ENCODE measurements at places on chromosomes 3 and 15. TPM values are rescaled to one million over a fixed set of nuclear protein-coding genes. Genes with fewer than 3 reads are reported as not detected.
A peak's percentile ranks its signal among the peaks of the same experiment; 100 is the strongest.

MINAR1 gene
- 1.6 TPM for polyA plus RNA-seq

SLC25A26 gene
- polyA plus RNA-seq = 22.1 TPM

ARHGEF26 gene
- polyA plus RNA-seq = 20.1 TPM

SPESP1 gene
- polyA plus RNA-seq = 6.9 TPM

DNA sequence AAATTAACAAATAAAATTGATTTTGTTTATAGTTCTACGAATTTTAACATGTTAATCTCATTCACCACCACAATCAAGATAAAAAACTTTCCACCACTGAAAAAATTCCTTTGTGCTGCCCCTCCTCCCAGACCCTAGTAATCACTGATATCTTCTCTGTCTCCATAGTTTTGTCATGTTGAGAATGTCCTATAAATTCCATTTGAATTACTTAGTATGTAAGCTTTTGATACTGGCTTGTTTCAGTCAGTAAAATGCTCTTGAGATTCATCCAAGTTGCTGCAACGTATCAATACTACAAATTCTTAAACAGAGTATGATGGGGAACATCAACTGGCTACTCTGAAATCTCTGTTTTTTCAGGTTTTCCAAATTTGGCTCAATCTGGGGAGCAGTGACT lies 129.6 kb downstream of the CTNNB1 start:
- no peak for DNase-seq

DNA sequence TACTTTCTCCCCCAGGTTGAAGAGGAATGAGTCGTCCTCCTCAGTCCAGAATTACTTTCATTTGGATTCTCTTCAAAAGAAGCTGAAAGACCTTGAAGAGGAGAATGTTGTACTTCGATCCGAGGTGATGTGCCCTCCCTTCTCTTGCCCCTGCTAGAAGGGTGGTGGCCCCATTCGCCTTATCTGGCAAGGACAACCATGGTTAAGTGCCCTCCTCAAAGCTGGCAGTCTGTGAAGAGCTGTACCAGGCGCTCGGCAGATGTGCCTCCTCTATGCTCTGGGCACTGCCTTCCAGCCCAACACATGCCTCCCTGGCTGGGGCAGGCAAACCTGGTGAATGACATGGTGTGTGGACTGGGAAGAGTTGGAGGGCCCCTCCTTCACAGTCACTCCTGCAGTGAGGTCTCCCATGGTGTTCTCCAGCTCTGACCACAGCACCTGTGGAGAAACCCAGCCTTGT lies 77.0 kb downstream of the CCK start:
- DNase-seq = no peak

DNA sequence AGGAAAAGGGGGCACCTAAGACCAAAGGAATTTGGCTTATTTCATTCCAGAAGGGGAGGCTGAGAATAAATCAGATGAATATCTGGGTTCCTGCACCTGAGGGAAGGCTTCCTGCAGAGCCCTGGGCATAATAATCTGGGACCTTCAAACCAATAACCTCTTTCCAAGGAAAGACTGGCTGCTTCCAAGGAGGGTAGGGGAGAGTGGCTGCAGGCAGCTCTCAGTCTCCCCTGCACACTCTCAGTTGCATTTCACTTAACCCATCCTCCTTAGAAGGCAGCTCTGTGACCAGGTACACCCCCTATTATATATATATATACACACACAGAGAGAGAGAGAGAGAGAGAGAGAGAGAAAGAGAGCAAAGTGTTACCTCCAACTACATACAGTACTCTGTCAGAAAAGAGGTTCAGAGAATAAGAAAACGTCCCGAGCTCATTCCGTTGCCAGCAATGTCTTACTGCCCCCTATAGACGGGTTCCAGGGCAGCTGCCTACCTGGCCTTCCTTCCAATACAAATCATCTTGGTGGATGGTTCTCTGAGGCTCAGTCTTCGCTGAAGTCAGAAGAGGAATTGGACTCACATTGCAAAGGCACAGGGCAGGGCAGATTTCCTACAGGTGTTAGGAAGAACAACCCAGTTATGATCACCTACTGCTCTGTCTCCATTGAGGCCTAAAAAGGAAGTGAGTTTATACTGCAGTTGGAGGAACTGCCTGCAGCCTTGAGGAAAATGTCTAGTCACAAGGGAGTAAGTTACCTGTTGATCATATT lies 26.1 kb downstream of the CAPN3 start:
- DNase-seq = peak; percentile 27

DNA sequence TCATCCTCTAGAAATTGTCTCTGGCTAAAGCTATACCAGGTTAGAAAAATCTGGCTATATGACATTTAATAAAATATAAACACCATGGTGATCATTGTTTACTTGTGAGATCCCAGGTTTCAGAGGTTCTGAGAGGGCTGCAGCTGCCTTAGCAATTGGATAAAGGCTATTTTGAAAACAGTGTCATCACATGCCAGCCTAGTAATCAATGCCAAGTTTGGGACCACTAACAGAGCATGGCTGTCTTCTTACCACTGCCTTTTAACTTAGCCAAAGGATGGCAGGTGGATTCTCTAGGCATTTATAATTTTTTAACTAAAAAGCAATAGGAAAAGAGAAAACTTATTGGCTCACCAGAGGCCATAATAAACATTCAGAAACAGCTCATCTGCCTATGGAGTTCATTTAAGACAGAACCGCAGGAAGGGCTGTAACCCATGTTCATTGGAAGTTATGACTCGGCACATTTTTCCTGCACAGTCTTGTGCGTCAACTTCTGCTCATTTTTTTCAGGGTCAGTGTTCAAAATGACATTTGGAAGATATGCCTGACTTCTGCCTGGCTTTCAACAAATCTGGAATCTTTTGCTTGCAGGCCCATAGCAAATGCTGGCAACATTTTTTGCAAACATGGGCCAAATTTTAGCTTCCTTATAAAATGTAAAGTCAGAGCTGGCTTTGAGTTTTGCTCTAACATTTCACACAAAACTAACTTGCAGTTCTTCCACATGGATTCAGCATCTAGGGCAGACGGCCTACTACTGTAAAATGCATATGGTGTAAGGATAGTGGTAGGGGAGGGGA lies 476.0 kb upstream of the TBL1XR1 start:
- no peak for DNase-seq

DNA sequence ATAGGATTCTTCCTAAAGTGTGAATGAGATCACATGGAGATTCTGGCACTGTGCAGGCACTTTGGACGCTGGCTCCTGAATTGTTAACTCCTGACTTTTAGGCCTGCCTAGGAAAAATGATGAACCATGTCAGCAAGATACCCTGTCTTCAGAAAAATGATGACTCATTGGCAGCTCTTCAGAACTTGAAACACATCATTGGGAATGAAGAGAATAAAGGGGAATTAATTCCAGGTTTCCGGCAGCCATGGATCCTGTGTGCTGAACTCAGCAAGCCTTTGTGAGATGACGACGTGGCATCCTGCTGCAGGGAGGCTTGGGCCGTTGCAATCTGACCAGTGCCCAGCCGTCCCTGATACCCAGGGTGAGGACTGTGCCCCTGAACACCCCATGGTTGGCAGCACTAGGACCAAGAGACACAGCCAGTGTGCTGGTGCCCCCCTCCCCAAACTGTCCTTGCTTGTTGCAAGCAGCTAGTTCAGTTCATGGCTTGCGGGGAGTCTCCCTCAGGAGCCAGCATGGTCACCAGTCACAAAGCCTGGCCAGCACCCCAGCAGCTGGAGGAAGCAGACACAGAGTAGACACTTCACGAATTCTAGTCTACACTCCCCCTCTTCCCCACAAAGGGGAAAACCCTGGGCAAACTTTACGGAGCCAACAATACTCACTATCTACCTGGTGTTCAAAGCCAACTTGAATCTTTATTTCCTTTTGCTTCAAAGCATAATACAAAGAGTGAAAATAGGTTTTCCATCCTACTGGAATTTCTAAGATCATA lies 7.8 kb upstream of the LIPC start:
- DNase-seq = no peak

DNA sequence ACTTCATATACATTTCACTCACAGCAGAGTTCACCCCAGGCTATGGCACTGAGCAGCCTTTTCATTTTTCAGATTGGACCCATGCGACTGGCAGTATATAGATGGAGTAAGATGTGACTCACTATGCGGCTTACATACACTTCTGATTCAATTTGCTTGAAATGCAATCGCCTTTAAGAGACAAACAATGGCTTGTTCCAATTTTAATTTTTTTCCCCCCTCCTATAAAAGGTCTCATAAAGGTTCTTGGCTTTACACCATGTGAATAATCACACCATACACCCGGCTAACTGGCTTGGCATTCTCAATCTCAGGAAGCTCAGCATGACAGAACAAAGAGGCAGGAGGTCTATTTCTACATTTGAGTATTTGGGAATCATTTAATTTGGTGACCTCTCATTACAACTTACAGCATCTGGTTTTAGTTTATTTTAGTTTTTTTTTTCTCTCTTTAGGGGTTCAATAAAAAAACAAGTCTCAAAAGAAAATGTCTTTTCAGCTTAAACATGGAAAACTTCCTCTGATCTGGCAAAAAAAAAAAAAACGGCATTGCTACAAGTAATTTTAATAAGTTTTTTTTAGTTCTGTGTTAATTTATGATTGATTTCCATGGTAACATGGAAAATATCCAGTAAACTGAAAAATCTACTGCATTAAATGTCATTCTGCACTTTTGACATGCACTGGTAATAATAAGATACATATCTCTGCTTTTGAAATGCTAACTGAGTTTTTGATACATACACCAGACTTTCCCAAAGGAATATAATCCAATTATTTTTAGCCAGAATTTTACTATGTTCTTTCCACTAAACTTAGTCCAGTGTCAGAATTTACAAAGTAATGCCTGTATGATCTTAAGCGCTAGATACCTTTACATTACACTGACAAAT lies 38.8 kb downstream of the GADL1 start:
- DNase-seq = peak; percentile 10

GRCh38 chr3:48652923-48653715 lies 9.6 kb downstream of the CELSR3 start:
- no peak for DNase-seq

DNA sequence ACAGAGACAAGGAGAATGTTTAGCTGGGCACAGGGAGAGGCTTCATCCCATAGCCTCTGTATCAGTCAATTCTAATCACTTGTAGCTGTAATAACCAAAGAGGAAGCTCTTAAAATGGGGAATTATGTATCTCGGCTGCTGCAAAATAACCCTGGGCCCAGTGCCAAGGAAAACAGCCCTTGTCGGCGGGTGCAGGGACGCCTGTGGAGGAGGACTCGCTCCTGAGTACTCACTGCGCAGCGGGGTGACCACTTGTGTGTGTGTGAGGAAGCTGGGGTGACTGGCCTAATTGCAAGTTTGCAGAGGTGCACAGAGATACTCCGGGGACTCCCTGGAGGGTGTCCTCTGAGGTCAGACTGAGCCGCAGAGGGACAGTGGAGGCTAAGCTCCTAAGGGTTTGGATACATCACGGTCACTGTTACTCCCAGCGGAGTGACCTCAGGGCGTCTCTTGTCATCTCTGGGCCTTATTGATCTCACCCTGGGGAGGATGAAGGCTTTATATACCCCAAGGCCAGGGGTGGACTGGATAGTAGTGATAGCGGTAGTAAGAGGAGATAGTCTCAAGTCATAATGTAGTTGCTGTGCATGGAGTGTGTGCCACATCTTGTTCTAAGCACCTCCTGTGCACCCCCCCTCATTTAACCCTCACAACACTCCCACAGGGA lies 37.2 kb downstream of the SLC6A6 start:
- no peak for DNase-seq

DNA sequence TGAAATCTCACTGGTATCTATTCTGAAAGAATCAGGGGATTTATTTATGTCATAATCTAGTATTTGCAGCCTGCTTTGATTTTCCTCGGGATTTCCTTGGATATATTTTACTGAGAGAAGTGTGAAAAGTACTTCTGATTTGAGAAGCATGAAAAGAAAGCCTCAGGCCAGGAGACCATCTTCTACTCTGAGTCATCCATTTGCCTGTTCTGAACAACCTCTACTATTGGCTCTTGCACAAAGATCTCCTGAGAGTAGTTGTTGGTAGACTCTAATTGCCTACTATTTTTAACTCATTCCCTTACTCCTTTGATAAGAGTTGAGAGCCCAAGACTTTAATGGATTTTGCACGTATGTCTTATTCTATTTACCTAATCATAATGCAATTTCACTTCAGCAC lies 318.9 kb downstream of the BCHE start:
- no peak for DNase-seq

GRCh38 chr15:69035205-69035917 lies 20.9 kb downstream of the NOX5 start:
- no peak for DNase-seq

- no peak for DNase-seq
Observed at GRCh38 chr15:93341164-93341563, 252.2 kb upstream of the RGMA start.

GRCh38 chr3:102036017-102036416 lies 186.7 kb downstream of the NFKBIZ start:
- DNase-seq = no peak

All from left kidney (tissue), 8 donors.